ENCODE measurements at places on chromosomes 6 and 20.

DNA sequence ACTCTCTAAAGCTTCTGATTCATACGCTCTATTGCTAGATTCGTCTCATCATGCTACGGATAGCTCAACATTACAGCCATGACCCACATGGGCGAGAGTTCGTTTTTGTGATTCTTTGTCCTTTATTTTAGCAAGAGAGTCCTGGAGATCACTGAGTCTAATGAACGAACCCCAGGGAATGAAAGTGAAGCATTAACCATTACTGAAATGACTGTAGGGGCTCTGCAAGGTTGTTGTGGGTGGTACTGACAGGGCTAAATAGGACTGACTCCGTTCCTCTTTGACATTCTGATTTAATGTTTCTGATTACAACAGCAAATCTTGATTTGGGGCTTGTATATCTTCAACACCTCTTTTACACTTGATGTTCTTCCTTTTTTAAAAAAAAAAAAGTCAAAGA lies 13.7 kb upstream of the RTF2 start:
- no peak for DNase-seq

GRCh38 chr6:129812145-129812777 lies 48.9 kb downstream of the TMEM244 start:
- DNase-seq = no peak

- no peak for DNase-seq
These were observed 103.5 kb upstream of the AKAP12 start for GRCh38 chr6:151136141-151136755.

- no peak for DNase-seq
These were observed 14.9 kb downstream of the FYN start for GRCh38 chr6:111858347-111858746.

- DNase-seq = no peak
These were observed 31.7 kb downstream of the IRF4 start for GRCh38 chr6:423055-423798.

DNA sequence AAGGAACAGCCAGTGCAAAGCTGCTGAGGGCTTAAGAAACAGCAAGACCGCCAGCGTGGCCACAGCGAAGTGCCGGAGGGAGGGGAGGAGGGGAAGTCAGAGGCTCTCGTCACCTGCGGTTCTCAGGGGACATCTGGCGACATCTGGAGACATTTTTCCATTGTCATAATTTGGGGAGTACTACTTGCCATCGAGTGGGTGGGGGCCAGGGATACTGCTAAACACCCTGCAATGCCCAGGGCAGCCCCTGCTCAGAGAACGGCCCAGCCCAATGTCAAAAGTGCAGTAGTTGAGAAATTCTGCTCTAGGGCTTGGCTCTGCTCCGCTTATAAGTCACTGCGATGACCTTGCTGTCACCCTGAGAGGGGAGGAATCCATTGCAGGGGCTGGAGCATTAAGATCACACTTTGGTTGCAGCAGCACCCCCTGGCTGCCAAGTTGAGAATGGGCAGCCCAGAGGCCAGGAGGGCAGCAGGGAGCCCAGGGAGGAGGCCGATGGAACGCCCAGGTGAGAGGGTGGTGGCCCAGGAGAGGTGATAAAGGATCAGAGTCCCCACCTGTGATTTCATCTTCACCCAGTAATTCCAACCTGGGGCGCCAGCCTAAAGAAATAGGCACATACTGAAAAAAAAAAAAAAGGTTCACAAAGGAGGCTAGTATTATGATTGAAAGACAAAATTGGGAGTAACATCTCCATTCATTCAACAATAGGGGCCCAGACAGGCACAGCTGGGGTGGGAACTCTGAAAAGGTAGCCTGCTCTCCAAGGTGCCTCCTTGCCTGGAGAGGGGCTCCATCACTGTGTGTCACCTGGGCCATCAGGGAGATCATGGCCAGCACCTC lies 218.2 kb downstream of the BMP7 start:
- no peak for DNase-seq

DNA sequence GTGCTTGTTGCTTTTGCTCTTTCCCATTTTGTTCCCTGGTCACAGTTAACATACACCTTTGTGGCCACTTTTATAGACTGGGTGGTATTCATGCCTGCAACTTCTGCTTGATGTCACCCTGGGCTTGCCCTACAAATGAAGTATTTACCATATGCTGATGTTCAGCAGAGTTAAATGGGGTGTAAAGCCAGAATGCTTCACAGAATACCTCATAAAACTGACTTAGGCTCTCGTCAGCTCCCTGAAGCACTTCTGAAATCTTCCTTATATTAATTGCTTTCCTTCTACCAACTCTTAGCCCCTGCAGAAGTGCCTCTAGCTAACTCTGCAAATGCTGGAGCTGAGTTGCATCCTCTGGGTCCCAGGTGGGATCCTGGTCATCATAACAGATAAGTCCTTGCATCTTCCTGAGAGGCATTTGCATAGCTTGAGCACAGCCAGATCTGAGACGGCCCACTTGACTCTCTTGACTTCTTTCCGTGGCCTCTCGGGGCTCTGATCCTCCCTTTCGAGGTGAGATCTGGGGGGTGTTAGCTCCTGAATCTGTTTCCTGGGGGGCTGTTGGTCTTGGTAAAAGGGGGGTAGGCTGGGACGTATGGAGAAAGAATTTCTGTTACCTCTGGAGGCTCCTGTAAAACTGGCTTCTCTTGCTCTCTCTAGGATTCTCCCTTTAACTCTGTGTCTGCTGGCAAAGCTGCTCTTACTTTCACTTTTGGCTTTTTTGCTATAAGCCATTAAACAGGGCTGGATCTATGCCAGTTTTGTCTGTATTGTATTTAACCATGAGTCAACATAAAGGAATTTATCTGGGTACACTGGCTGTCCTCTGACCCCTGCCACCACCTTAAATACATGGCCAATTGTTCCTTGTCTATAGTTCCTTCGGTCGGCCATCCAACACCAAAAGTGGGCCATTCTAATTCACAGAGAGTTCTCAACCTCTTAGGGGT lies 223.0 kb upstream of the SYNCRIP start:
- no peak for DNase-seq

- DNase-seq = no peak
These were observed 153.9 kb downstream of the LPA start for GRCh38 chr6:160510199-160510598.

GRCh38 chr20:49091104-49091503 lies 45.0 kb downstream of the CSE1L start:
- no peak for DNase-seq

GRCh38 chr6:166417285-166417691 lies 34.5 kb upstream of the MPC1 start:
- no peak for DNase-seq

DNA sequence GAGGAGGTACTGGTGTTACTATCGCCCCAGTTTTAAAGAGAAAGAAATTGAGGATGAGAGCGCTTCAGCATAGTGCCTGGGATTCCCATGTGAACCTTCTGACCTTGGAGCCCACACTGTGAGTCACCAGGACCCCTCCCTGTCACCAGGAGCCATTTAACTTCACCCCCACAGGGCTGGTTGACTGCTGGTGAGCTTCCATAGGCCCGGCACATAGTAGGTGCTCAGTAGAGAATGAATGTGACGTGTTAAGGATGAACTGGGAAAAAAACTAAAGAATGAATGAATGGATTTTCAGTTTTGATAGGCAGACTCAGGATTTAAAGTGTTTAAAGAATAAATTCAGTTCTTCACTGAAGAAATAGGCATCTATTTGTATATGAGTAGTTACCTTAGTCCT lies 53.3 kb upstream of the KIF25 start:
- no peak for DNase-seq

DNA sequence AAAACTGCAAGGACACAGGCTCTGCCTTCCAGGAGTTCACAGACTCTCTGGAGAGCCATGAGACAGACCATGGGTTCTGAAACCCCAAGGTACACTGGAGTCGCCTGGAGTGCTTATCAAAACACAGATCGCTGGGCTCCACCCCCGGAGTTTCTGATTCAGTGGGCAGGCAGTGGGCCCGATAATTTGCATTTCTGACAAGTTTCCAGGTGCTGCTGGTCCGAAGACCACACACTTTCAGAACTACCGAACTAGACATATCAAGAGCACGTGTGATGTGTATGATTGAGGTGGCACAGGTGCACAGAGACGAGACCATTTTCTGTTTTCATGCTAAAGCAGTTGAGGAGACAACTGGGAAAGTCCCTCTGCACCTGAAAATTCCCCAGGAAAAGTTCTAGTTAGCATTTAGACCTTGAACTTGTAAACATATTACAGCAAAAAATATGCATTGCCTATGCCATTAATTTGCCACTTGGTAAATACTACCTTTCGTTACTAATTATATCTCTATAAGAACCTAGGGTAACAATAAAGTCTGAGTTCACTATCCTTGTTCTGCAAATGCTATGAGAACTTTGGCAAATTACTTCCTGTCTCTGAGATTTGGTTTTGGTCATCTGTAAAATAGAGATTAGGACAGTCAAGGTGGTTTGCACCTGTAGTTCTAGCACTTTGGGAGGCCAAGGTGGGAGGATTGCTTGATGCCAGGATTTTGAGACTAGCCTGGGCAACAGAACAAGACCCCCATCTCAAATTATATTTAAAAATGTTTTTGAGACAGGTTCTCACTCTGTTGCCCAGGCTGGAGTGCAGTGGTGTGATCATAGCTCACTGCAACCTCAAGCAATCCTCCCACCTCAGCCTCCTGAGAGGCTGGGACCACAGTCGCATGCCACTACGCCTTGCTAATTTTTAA lies 14.3 kb upstream of the PIM1 start:
- no peak for DNase-seq

- DNase-seq = no peak
These were observed 23.9 kb upstream of the SMIM13 start for GRCh38 chr6:11069760-11070159.

DNA sequence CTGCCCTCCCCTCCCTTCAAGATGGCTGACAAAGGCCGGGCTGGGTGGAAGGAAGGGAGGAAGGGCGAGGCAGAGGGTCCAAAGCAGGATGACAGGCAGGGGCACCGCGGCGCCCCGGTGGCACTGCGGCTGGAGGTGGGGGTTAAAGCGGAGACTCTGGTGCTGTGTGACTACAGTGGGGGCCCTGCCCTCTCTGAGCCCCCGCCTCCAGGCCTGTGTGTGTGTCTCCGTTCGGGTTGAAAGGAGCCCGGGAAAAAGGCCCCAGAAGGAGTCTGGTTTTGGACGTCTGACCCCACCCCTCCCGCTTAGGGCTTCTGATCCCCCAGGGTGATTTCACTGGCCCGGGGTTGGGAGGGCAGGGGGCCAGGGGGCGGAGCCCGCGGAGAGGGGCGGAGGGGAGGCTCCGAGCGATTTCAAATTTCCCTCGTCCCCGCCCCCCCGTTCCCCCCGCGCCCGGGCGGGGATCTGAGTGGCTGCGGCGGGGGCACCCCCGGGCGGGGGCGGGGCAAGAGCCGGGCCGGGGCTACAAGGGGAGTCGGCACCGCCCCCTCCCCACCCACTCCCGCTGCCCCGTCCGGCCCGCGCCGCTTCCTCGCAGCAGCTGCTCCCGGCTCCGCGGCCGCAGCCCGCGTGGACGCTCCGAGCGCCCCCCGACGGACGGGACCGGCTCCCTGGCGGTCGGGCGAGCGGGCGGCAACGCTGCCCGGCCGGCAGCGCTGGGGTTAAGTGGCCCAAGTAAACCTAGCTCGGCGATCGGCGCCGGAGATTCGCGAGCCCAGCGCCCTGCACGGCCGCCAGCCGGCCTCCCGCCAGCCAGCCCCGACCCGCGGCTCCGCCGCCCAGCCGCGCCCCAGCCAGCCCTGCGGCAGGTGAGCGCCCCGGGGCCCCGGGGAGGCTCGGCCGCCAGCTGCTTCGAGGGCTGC lies at the start of gene DNMT3B:
Gene DNMT3B, plus strand, starts transcription at position 555 of the 923 bp plus-strand sequence. CDS start 17,939 bp downstream, outside the sequence.
- DNase-seq = peak; percentile 30

GRCh38 chr6:157627195-157627966 lies 195.7 kb upstream of the SNX9 start:
- no peak for DNase-seq

GRCh38 chr6:21846541-21847451 lies 253.2 kb downstream of the SOX4 start:
- no peak for DNase-seq

DNA sequence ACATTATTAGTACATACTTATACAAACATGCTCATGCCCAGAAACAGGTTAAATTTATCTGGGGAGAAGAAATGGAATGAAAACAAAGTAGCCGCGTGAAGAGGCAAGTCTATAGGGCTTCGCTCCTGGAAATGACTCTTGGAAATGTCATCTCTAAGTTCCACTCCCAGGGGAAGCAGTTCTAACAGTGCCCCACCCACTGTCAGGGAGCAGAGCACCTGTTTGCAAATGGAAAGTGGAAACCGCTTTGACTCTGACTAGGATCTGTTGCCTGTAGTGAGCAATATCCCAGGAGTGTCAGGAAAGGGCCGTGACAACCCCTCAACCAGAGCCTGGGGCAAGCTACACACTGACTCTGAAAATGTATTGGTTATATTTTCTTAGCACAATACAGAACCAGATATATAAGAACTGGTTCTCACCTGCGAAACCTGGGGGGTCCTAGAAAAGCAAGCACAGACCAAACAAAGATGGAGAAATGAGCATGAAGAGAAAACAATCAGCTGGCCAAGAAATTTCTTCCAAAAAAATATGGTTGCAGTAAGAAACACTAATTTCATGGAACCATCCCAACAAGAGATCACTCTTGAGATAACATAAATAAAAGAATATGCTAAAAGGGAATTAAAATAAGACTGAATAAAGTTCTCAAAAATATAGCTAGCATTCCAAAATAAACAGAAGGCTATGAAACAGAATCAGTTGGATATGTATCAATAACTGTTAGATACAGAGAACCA lies 47.5 kb upstream of the CRISP1 start:
- no peak for DNase-seq

DNA sequence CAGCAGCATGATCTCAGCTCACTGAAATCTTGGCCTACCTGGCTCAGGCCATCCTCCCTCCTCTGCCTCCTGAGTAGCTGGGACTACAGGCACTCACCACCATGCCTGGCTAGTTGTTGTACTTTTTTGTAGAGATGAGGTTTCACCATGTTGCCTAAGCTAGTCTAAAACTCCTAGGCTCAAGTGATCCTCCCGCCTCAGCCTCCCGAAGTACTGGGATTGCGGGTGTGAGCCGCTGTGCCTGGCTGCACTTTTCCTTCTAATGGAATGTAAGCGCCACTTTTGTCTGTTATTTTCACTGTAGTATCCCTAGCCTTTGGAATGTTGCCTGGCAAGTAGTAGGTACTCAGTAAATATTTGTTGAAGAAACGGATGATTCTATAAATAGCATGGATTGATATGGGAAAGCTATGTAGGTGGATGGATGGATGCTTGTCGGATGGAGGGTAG lies 10.4 kb upstream of the TRIB3 start:
- no peak for DNase-seq

DNA sequence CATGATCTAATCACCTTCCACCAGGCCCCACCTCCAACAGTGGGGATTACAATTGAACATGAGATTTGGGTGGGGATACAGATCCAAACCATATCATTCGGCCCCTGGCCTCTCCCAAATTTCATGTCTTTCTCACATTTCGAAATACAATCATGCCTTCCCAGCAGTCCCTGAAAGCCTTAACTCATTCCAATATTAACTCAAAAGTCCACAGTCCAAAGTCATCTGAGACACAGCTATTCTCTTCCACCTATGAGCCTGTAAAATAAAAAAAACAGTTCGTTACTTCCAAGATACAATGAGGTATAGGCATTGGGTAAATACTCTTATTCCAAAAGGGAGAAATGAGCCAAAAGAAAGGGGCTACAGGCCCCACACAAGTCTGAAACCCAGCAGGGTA lies 222.6 kb downstream of the SOD2 start:
- no peak for DNase-seq

Measured in cortex of kidney (tissue), 1 donor.